Panc1 (cell line): ENCODE measurements at places on chromosomes 1 and 21. TPM values are rescaled to one million over a fixed set of nuclear protein-coding genes. Genes with fewer than 3 reads are reported as not detected.

DNA sequence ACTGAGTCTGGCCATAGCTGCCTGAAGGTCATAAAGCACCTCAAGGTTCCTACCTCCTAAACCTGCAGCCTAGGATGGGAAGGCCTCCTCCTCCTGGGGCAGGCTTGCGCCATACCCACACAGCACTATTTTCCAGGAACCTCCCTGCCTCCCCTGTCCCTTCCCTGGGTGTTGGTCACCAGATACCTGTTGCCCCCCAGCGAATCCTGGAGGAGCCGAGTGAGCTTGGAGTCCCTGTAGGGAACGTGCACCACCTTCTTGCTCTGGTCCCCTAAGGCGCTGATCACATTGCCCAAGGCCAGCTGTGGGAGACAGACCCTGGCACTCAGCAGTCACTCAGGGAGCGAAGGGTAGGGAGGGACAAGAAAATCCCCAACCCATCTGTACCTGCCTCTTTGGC, 19.4 kb downstream of the KIF21B start:
- DNase-seq: no peak

GRCh38 chr1:33392639-33393038, 38.3 kb downstream of the PHC2 start:
- no peak for DNase-seq

Gene RNU1-1
- 1,290 TPM for total RNA-seq

DNA sequence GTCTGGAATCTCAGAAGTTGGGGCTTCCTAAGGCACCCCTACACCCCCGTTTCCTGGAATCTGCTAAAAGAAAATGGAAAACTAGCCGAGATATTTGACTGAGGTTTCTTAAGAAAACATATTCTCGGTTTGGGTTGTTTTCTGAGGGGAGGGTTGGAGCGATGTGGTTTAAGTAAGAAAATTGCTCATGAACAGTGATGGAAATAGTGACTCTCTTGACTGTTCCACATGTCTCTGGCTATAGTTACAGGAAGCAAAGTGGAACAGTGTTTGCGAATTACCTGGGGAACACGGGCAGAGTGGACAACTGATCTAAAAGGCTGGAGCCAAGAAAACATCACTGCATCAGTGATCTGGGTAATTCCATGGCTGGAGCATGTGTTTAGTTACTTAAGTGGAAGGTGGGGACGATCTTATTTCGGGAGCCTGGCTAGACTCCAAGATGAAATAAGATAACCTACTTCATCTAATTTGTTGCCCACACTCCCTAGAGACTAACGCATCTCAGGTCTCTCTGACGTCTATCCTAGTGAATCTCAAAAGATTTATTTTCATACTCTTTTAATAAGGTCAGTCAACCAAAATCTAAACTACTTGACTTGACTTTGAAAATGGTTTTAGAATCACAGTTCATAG, 92.4 kb downstream of the KCNJ15 start:
- no peak for DNase-seq

DNA sequence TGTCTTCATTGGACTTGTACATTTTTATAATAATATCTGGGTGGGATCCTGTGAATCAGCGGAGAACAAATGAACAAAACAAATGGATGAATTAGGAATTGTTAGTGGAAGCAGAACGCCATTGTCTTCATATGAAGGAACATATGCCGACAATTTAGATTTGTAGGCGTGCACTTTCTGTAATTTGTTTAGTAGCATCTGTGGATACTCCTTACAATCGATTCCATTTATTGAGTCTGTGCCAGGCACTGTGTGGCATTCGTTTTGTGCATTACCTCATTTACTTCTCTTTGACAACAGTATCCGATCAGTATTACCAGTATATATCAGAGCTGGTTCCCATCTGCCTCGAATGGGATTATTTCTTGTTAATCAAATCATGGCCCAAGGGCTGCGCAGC, 61.9 kb downstream of the PRDM2 start:
- DNase-seq: no peak

Gene OR10Z1
- total RNA-seq: not detected

GRCh38 chr1:92483610-92484471, 2.9 kb downstream of the GFI1 start:
- DNase-seq: no peak

GRCh38 chr1:22738069-22738435, 27.4 kb downstream of the EPHB2 start:
- no peak for DNase-seq

DNA sequence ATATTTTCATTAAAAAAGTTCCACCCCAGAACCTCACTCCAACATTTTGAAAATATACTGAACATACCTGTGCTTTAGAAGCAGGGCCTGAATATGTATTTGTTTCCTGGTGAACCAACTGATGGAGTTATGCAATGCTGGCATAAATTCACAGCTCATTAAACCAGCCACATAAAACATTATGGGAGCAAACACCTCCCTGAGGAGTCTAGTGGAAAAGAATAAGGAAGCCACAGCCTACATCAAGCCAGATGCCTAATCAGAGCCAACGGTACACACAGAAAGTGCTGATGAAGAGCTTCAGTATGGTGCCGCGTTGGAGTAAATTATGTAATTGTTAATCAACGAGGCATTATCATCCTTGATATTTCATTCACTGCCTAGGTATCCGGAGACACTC, 199.5 kb downstream of the AJAP1 start:
- DNase-seq: no peak

Gene BRDT
- total RNA-seq: not detected

GRCh38 chr1:186482661-186483255, 21.8 kb upstream of the PDC start:
- DNase-seq: peak; percentile 51

Gene PADI2
- 507 TPM for total RNA-seq

DNA sequence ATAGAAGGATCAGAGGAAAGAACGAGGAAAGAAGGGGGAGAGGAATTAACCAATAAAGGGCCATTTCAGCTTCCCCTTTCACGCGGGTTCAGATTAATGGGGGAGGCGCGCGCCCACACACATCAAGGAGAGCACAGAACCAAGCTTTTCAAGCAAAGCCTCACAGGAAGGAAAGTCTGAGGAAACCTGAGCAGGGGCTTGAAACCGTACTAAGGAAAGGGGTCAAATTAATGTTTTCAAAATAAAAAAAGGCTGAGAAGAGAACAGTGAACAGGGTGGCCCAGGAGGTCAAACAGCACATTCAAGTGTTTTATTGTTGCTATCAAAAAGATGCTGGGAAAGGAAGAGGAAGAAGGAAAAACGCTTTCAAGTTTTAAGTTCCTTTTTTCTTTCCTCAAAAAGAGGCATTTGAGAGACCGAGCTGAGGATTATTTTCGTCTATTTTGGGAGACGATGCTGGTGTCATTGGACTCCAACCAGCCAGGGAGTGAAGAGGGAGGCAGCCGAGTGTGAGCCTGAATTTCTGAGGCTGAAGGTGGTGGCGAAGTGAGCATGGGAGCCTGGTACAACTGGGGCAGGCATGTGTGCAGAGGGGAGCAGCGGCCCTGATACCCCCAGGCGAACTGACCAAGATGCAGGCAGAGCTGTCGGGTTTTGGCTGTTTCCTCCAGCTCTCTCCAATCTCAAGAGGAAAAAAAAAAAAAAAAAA, 88.4 kb downstream of the PROX1 start:
- DNase-seq: no peak

Gene VASH2
- total RNA-seq: 1.7 TPM

Gene GJA4
- total RNA-seq: not detected

GRCh38 chr1:32353886-32354570, 8.3 kb downstream of the FAM229A start:
- no peak for DNase-seq

GRCh38 chr1:183284086-183284485, 98.0 kb downstream of the LAMC2 start:
- no peak for DNase-seq

DNA sequence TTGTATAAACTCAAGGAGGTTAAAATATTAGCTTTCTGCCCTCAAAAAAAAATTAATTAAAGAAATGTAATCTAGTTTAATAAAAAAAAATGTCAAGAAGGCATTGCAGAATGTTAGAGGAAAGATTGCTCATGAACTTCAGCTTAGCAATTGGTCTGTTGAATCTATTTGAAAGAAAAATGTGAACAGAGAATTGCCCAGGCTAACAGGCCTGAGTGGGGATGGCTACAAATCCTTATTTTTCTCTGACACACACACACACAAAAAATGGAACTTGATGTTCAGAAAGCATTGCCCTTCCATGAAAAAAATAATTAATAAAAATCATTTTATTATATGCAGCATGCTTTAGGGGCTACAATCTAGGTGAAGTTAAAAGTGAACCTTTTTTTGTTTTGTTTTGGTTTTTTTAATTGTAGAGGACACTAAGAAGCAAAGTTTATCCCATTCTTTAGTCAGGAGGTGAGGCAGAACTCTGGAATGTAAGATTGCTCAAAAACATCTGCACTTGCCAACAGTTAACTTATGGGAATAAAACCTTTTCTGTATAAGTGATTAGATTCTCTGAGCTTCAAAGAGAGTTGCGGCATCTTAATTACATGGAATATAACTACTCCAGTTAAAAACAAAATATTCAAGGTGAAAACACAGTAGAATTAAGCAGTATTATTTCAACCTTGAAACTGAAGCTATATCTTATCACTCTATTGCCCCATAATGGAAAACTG, 658.5 kb upstream of the ADGRL2 start:
- no peak for DNase-seq

- no peak for DNase-seq
Observed at GRCh38 chr1:201396861-201397464, 2.2 kb downstream of the LAD1 start.

DNA sequence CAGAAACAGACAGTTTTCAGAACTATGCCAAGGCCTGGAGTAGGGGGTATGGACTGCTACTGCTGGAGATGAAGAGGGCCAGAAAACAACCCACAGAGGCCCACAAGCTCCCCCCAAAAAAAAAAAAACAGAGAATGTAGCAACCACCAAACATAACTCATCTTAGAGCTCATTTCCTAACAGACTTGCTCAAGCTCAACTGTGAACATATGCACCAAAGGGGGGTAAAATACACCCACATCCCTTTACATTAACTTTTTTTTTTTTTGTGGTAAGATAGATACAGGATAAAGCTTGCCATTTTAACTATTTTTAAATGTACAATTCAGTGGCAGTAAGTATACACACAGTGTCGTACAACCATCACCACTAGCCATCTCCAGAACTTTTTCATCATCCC, 36.0 kb downstream of the SEC16B start:
- no peak for DNase-seq

- DNase-seq: no peak
Observed at GRCh38 chr1:63774617-63775417, 1.0 kb downstream of the ROR1 start.

DNA sequence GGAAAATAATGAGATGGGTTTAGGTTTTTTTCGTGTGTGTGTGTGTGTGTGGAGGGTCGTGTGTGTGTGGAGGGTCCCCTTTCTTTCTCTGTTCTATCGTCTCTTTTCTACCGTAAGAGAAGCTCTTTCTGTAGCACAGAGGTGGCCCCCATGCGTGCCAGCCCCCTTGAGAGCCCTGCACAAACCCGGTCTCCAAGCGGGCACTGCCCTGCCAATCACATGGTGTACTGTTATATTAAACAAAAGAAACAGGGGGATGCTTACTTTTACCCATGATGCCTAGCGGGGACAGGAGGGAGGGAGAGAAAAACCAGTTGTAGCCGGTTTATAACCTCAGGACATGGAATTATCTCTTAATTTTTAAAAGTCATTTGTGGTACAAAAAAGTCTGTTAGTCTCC, 41.0 kb downstream of the GATAD2B start:
- no peak for DNase-seq

DNA sequence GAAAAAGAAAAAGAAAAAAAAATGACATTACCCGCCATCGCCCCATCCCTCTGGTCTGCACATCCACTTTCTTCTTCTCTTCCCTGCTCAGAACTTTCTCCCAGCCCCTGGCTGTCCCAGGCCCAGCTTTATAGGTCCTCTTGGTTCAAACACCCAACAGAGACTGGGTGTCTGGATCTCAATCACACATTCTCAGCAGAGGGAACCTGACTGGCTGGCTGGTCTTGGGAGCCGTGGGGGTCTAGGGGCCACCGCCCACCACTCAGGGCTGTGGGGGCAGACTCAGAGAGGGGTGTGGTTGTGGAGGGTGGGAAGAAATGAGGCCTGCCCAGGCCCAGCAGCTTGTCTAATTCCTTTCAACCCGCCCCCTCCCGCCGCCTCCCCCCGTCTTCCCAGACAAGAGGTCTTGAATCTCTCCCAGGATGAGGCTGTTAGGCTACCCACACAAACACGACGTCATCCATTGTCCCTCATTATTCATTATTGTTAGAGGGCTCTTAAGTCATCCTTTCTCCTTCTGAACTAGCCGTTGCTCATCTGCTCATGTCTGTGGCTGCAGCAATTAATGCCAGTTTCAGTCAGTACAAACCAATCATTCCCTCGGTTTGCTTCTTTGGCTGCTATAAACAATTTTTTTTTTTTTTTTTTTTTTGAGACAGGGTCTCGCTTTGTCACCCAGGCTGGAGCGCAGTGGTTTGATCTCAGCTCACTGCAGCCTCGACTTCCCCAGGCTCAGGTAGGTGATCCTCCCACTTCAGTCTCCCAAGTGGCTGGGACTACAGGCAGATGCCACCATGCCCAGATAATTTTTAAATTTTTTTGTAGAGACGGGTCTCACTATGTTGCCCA, 40.6 kb upstream of the CLIC4 start:
- DNase-seq: no peak

- no peak for DNase-seq
Observed at GRCh38 chr1:18012686-18013085, 94.9 kb upstream of the IGSF21 start.

Gene SNIP1
- total RNA-seq: 21.4 TPM

Gene RAD54L
- 29.4 TPM for total RNA-seq

Gene TMCO1
- total RNA-seq: 103 TPM

- no peak for DNase-seq
Observed at GRCh38 chr1:204866051-204866596, 4.5 kb upstream of the NFASC start.

DNA sequence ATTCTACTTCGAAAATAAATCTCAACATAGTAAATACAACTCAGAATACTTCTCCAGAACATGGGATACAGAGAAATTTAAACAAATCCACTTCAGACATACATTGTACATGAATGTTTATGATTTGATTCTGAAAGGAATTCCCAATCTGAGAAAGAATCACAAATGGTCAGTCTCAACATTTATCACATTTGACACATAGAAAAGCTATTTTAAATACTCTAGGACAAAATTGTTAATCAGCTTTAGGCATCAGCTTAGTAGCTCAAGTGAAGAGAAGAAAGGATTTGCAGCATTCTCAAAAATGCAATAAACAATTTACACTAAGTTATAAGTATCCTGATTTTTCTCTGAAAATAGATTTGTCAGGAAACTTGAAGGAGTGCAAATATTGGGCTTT, 184.8 kb downstream of the PTPRC start:
- DNase-seq: no peak

Gene IL10
- total RNA-seq: not detected

Gene SSR2
- total RNA-seq: 252 TPM

- DNase-seq: no peak
Observed at GRCh38 chr1:188129856-188130838, 1301.4 kb downstream of the PLA2G4A start.

Gene S100A12
- total RNA-seq: not detected
